PC-9 (cell line): ENCODE measurements at places on chromosomes 6 and 20.

- DNase-seq: no peak
Observed at GRCh38 chr6:44304282-44305199, 8.6 kb downstream of the AARS2 start.

GRCh38 chr20:36277546-36277945, 28.6 kb upstream of the DLGAP4 start:
- DNase-seq: no peak

GRCh38 chr20:44542890-44543289, 21.0 kb upstream of the SERINC3 start:
- no peak for DNase-seq

GRCh38 chr6:75124983-75125382, 80.9 kb downstream of the COL12A1 start:
- no peak for DNase-seq

- no peak for DNase-seq
Observed at GRCh38 chr20:35648836-35649235, 15.9 kb downstream of the CPNE1 start.

DNA sequence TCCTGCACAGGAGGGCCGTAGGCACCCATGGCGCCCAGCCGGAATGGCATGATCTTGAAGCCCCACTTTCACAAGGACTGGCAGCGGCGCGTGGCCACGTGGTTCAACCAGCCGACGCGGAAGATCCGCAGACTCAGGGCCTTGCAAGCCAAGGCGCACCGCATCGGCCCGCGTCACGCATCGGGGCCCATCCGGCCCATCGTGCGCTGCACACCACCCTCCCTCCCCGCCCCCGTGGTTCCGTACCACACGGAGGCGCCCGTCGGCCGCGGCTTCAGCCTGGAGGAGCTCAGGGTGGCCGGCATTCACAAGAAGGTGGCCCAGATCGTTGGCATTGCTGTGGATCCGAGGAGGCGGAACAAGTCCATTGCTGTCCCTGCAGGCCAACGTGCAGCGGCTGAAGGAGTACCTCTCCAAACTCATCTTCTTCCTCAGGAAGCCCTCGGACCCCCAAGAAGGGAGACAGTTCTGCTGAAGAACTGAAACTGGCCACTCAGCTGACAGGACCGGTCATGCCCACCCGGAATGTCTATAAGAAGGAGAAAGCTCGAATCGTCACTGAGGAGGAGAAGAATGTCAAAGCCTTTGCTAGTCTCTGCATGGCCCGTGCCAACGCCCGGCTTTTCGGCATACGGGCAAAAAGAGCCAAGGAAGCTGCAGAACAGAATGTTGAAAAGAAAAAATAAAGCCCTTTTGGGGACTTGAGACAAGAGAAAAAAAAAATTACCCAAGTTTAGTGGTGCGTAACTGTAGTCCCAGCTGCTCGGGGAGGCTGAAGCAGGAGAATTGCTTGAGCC, 9.9 kb upstream of the NCOA5 start:
- peak; percentile 25 for DNase-seq

DNA sequence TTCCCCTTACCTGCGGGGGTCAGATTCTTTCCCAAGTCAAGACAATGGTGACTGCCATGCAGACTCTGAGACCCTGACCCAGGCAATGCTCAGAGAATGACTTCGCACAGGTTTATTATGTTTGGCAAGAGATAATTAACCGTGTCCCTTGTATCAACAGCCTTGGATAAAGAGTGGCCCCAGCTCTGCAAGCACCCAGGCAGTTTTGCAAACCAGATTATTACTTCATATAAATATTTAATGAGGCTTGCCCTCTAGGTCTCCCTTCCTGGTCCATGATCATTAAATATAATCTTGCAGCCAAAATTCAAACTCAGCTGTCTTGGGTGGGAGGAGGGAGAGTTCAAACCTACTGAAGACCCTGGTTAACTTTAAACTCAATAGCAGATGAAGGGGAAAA, 156.5 kb downstream of the ANKRD60 start:
- DNase-seq: no peak

- DNase-seq: no peak
Observed at GRCh38 chr6:167272151-167272550, 19.0 kb upstream of the UNC93A start.

- DNase-seq: no peak
Observed at GRCh38 chr20:36063916-36064657, 90.5 kb upstream of the EPB41L1 start.

DNA sequence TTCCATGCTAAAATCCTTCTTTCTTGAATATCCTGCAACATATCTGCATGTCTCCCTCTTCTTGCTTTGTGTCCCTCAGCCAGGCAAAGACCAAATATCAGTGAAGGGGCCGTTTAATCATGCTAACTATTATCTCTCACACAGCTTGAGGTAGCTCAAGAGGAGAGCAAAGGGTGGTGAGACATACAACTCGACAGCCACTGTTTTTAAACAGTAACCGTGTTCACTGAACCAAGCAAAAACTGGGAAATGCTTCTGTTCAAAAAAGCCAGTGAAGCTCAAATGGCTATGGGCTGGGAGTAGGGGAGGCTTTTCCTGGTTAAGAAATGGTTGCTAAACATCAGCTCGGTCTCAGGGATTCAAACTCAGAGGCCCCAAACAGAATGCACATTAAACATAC, 83.4 kb downstream of the MAP7 start:
- DNase-seq: no peak

DNA sequence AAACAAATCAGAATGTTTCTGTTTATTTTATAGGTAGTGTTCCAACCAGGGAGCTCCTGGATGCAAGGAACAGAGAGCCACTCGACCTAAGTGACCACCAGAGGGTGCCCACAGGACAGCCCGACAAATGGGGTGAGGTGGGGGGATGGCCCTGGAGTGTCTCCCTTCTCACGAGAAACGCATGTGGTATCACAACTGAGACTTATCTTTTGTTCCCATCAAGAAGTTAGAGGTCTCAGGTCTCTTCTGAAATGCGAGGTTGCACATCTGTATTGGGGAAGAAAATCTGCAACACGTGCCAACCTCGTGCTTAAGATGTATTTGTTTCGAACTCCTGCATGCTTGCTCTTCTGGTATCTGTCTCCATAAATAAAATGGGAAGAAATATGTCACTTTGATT, 104.0 kb downstream of the ISM1 start:
- no peak for DNase-seq

- no peak for DNase-seq
Observed at GRCh38 chr6:166258854-166259276, 49.3 kb downstream of the PRR18 start.

GRCh38 chr20:15100506-15101160, 763.2 kb upstream of the FLRT3 start:
- no peak for DNase-seq

GRCh38 chr6:157430834-157431233, 49.8 kb downstream of the ZDHHC14 start:
- no peak for DNase-seq

DNA sequence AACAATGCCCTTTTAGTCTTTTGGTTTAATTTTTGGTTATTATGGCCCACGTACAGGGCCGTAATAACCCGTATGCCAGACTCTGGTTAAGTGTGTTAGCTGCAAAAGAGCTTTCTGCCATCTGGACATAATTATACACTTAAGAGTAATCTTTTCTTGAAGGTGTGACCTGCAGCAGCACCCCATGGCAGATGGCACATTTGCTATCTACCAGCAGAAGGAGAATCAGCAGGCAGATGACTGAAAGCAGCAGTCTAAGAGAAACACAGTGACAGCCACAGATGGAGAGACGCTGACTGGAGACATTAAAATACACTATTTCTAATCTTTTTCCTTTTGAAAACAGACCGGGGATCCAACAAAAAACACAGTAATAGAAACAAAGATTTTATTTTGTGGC, 18.7 kb downstream of the ASF1A start:
- no peak for DNase-seq

DNA sequence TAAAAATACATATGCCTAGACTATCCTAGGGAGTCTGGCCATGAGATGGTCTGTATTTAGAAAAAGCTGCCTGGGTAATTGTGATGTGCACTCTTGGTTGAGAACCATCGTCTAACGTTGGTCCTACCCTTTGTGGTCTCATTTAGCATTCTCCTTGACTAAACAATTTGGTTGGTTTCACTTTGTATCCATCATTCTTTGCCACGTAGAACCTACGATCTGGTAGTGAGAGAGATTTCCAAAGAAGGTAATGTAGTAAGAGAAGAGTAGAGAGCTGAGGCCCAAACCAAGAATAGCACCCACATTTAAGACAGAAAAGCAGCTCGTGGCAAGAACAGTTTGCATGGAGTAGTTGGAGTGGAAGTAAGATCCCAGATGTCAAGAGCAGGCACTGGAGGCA, 219.8 kb downstream of the TMEM200A start:
- DNase-seq: no peak

GRCh38 chr6:145783796-145784195, 30.8 kb downstream of the FBXO30 start:
- DNase-seq: no peak

- no peak for DNase-seq
Observed at GRCh38 chr20:63900413-63900812, 5.5 kb downstream of the DNAJC5 start.
